ENCODE measurements at places on chromosomes 5 and 9.

DNA sequence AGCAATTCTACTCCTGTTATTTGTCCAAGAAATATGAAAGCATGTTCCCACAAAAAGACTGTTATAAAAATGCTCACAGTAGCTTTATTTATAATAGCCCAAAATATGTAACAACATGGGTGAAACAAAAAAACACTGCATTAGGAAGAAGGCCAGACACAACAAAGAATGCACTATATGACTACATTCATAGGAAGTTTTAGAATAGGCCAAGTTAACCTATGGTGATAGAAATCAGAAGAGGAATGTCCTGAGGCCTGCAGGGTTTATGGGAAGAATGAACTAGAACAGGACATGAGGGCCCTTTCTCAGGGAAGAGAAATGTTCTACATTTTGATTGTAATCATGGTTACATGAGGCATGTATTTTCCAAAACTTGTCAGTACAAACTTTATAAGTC lies 24.7 kb upstream of the TAS2R1 start:
- DNase-seq: no peak

DNA sequence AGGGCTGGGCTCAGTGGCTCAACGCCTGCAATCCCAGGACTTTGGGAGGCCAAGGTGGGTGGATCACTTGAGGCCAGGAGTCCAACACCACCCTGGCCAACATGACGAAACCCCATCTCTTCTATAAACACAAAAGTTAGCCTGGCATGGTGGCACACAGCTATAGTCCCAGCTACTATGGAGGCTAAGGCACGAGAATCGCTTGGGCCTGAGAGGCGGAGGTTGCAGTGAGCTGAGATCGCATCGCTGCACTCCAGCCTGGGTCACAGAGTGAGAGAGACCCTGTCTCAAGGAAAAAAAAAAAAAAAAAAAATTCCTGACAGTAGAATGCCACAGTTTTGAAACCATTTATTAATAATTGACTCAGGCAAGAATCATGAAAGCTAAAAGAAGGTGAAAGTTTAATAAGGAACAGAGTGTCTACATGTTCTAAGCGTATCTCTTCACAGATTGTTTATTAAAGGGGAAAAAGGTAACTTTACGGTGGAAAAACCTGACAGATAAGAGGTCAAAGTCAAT lies 5.7 kb upstream of the PTGR1 start:
- DNase-seq: no peak

DNA sequence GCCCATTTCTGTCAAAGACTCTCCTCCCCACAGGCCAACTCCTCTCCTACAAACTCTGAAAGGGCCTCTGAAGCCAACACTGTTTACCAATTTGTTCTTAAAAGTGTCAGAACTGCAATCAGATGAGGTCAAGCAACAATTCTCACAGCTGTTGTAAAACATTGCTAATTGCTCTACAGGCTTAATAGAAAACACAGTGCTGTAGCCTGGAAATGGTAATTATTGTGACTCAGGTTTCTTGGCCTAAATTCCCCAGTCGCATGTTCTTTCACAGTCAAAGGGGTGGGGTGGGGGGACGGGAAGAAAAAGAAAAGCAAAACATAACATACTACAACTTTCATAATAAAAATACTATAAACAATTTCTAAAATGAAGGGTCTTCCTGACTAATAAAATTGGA lies 343.2 kb downstream of the DMAC1 start:
- DNase-seq: no peak

GRCh38 chr9:71098801-71099200 lies 22.6 kb downstream of the TRPM3 start:
- DNase-seq: no peak

GRCh38 chr9:110185806-110186205 lies 22.2 kb downstream of the C9orf152 start:
- no peak for DNase-seq

GRCh38 chr9:94772144-94772543 lies 45.6 kb downstream of the AOPEP start:
- DNase-seq: no peak

DNA sequence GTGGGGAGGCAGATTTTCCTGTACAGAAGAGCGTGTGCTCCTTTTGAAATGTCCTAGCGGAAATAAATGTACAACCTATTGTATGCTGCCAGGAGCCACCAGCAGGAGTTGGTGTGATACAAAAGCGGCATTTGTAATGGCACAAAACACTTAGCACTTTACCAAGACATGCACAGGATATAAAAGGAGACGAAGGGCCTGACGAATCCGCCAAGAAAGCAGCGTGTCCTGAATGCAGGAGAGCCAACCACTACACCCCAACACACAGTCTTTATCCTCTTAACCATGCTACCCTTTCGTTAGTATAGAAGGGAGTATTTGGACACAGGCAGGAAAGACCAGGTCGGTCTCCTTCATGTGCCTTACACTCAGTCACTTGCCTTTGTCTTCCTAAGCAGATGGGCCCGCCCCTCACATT lies 218.1 kb downstream of the TRIM32 start:
- DNase-seq: no peak

DNA sequence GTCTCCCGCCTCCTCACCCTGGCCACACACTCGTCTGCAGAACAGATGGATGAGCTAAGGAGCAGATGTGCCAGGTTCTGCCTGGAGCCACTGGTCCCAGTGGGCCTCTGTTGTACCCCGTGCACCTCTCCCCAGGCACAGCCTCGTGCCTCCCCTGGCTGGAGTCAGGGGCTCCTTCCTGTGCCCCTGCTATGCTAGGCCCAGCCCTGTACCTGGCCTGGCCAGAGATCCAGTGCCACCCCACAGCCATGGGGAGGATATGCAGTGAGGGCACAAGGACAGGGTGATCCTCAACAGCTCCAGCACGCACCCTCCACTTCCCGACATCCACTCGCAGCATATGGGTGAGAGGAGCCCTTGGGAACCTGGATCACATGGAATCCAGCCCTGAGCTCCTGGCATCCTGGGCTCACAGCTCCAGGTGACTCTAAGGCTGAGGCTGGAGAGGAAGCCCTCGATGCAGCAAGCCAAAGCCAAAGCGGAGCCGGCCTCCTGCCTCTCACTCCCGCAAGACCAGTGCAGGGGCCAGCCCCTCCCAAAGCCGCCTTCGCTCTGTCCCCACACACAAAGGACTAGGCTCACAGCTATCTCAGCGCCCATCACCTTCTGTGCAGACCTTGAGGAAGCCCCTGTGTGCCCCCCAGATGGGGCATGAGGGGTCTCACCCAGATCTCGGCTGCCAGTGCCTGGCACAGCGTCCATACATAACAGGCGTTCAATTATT lies 23.7 kb upstream of the ADAMTS2 start:
- no peak for DNase-seq

GRCh38 chr9:96626912-96627311 lies 7.3 kb upstream of the CDC14B start:
- DNase-seq: no peak

GRCh38 chr5:134877159-134877558 lies 3.0 kb downstream of the TXNDC15 start:
- no peak for DNase-seq

- no peak for DNase-seq
Observed at GRCh38 chr9:93045521-93045920, 13.0 kb upstream of the SUSD3 start.

- no peak for DNase-seq
Observed at GRCh38 chr5:7395947-7396712, at the start of gene ADCY2. TSS of gene ADCY2 (plus strand) at chr5:7396138. CDS start at chr5:7396297, 159 bp downstream.

DNA sequence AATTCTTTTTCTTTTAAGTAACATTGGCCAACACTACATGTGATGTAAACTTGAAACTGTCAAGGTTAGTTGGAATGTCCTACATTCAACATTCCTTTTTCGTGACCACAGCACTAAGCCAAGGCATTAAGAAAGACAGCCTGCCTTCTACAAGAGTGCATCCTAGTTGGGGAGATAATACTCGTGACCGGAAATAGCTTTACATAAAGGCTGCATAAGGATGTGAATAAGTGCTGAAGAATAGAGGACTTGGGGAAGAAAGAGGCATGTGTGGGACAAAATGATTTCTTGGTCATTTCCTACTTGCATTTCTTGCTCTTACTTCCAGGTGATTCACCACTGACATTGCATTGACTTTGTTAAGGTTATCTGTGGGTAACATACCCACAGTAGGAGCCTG lies 282.0 kb downstream of the DMRT2 start:
- DNase-seq: no peak

- no peak for DNase-seq
Observed at GRCh38 chr5:176722757-176723156, 75.5 kb downstream of the TSPAN17 start.

- DNase-seq: no peak
Observed at GRCh38 chr9:135183528-135184180, 96.2 kb downstream of the OLFM1 start.

GRCh38 chr9:37217161-37217560 lies 96.8 kb downstream of the ZCCHC7 start:
- DNase-seq: no peak

- no peak for DNase-seq
Observed at GRCh38 chr5:7501061-7501460, 105.1 kb downstream of the ADCY2 start.

- no peak for DNase-seq
Observed at GRCh38 chr9:79970146-79970425, 398.3 kb downstream of the TLE4 start.

Data from SW 1271 (cell line).